Bladder microvascular endothelial cell (primary cell): ENCODE measurements at places on chromosomes 2 and 18. TPM values are rescaled to one million over a fixed set of nuclear protein-coding genes. Genes with fewer than 3 reads are reported as not detected.

Gene VSNL1
- total RNA-seq, result not detected in 2 replicates

Gene EMILIN1
- total RNA-seq, result 2.3 and 49.0 TPM in 2 replicates

Gene POU3F3
- under 0.01 TPM in 1 of 2 replicates, not detected in the other for total RNA-seq

Gene PLEKHB2
- total RNA-seq, result 75.9 and 144 TPM in 2 replicates

Gene FAM237A
- total RNA-seq, result not detected in 2 replicates

Gene EFEMP1
- 1,267 and 12,559 TPM in 2 replicates for total RNA-seq

Gene DUSP2
- 0.49 and 0.63 TPM in 2 replicates for total RNA-seq
